BJ (cell line): ENCODE measurements at places on chromosomes 4 and X.

DNA sequence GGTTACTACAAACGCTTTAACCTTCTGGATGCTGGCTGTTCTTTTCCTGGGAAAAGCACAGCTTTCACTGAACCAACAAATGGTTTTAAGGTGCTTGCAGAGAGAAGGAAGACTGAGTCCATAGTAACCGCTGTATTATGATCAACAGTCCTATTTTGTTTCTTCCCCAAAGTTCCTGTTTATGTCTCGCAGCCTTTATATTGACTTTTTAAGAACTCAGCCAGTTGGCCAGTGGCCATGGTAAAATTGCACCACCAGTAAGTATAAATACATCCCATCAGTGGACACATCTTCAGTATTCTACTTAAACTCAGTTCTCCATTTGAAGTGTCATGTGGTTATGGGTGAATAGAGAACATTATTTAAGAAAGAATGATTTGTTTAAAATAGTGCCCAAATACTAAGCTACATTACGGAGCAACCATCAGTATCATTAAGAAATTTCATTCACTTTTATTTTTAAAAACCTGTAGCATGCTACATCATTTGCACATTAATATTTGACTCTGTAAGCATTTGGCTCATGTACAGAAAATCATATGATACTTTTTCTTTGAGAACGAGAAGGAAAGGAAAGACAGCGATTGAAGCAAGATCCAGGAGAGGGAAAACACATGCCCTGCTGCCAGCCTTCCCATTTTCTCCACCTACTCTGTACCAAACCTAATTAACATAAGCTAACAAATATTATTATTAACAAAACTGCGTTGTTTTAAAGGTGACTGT is 287.0 kb downstream of the ARHGAP24 start:
- DNase-seq, result no peak

- DNase-seq, result no peak
Observed at GRCh38 chr4:78612398-78613178, 61.0 kb downstream of the ANXA3 start.

- DNase-seq, result no peak
Observed at GRCh38 chr4:43275779-43276178, 383.3 kb downstream of the GRXCR1 start.

GRCh38 chr4:106493086-106493485 is 124.5 kb upstream of the GIMD1 start:
- no peak for DNase-seq

DNA sequence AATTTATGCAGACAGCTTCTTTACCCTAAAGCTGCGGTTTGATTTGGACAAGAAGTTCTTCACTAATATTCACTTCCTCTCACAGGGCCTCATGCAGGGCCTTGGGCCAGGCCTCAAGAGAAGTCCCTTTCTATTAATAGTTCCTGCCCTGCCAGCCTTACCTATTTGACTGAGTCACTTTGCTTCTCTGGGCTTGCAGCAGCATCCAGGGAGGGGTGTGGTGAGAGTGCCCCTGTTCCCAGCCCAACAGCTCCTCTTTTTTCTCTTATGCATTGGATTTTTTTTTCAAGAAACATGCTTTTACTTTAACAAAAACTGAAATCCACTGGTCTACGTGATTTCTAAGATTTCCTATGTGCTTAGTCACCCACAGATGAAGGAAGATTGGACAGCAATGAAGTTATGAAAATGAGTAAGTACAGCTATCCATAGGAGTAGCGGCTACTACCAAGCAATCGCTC is 26.7 kb downstream of the FAM156B start:
- DNase-seq, result no peak

- DNase-seq, result no peak
Observed at GRCh38 chrX:43940816-43941474, 32.2 kb downstream of the NDP start.

DNA sequence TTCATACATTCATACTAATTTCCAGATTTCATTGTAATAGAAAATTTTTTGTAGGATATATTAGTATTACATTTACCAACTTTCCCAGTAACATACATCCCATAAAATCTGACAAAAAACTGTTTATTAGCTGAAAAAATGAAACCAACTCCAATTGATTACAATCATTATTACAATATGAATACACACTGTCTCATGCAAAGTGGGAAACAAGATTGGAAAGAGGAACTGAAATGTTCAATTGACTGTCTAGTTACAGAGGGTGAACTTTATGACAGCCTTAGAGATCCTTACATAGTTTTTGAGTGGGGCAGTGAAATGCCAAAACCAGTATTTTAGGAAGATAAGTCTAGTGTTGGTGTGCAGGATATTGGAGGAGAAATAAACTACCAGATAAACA is 2.3 kb upstream of the AMBN start:
- DNase-seq, result no peak

DNA sequence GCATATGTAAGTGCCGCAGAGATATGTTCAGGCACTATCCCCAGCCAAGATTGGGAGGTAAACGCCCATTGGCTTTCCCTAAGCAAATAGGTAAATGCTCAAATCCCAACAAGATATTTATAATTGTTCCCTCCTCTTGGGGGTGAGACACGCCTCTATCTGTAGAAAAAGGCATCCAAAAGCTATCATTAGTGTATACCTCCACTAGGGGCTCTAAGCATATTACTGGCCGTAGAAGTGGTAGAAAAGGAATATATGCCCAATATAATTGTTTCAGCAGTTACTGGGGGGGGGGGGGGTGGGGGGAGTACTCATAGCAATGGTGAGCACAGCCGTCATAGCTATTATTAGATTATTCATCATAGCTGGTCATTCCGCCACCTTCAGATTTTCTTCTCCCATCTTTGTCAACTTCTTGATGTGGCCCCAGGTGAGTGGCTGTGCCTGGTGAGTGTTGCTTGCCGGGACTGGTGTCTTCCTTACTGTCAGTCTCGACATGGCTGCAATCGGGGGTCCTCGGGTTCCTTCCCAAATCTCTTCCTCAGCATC is 53.3 kb upstream of the WDR1 start:
- no peak for DNase-seq

GRCh38 chrX:14864631-14865030 is 8.2 kb downstream of the FANCB start:
- peak; percentile 28 for DNase-seq

DNA sequence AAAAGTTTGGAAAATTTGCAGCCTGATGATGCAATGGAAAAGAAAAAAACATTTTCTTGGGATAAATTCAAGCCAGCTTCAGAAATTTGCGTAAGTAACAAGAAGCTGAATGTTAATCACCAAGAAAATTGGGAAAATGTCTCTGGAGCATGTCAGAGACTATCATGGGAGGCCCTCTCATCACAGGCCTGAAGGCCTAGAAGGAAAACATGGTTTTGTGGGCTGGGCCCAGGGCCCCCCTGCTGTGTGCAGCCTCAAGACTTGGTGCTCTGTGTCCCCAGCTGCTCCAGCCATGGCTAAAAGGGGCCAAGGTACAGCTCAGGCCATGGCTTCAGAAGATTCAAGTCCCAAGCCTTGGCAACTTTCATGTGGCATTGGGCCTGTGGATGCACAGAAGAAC is 1049.8 kb upstream of the GRIA3 start:
- peak; percentile 1 for DNase-seq

GRCh38 chrX:27597508-27597907 is 7.4 kb downstream of the DCAF8L2 start:
- DNase-seq, result no peak

GRCh38 chr4:154551872-154552686 is 1.9 kb upstream of the PLRG1 start:
- DNase-seq, result peak; percentile 37

DNA sequence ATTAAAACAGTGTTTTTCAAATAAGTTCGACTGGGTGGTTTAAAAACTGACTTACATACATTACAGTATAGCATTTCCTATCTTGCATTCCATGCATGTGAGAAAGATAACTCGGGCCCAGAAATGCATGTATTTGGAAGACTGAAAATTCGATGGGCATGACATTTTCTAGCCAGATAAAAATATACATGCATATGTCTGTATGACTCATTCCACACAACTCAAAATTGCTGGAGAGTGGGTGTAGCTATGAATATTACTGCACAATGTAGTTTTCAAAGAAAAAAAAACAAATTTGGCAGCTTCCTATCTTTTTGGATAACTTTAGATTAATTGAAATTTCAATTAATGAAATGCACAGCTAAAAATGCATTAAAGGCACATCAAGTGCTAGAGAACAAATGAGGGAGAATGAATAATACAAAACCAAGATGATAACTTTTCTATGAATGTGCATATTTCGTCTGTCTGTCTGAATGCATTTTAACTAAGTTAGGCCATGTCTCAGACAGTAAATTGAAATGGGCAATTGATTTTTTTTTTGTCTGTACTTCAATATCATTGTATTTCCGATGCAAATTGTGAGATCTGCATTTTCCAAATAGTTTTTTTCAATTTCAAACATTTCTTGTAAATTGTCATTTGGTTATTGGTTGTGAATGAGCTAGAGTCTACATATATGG is 54.5 kb upstream of the GABRA2 start:
- no peak for DNase-seq
